ENCODE measurements at places on chromosomes 1 and 21.

GRCh38 chr1:222817529-222817928 is 2.7 kb downstream of the DISP1 start:
- no peak for DNase-seq

GRCh38 chr1:176566004-176566975 is 103.3 kb downstream of the PAPPA2 start:
- DNase-seq, result no peak

GRCh38 chr1:218529646-218530300 is 184.6 kb downstream of the TGFB2 start:
- DNase-seq, result no peak

DNA sequence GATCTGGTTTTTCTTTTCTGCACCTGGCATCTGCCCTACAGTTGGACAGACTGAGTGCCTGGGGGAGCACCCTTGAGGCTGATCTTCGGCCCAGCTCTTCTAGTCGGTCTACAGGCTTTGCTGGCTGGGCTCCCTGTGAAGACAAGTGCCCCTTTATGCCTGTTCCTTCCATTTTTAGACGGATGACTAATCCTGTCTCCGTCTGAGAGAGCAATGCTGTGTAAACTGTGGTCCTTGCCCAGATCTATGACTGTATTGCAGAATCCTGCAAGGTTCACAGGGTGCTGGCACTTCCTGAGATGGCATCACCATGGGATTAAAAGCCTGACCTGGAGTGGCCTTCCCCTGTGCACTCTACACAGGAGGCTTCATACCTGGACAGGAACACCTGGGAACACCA is 47.6 kb upstream of the SAMD13 start:
- no peak for DNase-seq

DNA sequence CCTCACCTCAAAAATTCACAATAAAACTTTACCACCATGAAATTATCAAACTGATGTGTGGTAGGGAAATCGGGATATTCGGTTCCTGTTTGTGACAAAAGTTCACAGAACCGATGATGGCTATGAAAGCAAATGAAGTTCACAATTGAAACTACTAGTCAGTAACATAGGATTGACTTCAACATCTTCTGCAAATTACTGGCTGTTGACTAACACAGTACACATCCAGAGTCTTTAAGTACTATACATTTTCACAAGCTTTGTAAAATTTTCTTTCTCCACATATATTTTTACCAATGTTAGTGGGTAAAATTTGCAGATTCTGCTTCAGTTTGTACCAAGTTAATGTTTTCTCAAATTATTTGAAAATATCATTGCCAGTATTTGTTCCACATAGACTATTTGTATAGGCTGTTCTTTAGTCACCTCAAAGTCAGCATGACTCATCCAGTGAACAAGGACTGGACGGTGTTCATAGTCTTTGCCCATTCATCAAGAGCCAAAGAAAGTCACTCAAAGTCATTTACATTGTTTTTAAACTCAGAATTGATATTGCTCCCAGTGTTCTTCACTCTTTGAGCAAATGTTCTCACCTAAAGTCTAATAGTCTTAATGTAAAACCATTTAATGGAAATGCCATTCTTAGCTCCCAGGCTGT is 213.4 kb downstream of the USP25 start:
- DNase-seq, result no peak

- no peak for DNase-seq
Measured at GRCh38 chr1:207503950-207504349, 8.0 kb downstream of the CR1 start.
